ENCODE measurements at places on chromosomes 1 and 21.
A peak's percentile ranks its signal among the peaks of the same experiment; 100 is the strongest.

DNA sequence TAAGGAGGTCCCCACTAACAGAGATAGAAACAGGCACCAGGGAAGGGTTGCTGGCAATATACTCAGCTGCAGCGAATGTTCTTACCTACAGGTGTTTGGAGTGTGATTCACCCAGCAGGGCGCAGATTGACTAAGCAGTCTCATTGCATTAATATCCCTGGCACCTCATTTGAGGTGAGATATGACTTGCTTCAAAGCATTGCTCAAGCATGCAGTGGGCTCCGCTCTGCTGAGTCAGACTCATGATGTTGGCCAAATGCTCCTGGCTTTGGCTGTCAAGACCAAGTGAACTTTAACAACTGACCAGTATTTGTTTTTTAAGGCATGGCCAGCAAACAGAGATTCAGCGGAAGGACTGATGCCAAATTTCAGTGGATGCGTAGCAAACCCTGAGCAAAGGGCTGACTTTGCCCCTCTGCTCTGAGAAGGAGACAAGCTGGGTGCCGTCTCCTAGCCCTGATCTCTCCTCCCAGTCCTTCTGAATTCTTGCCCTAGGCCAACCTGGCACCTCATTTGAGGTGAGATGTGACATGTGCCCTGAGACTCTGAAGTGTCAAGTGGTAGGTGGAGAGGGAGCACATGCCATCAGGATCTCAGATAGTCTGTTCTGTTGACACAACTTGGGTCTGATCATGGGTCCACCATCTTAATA lies 187.1 kb upstream of the COA6 start:
- peak; percentile 25 for DNase-seq

DNA sequence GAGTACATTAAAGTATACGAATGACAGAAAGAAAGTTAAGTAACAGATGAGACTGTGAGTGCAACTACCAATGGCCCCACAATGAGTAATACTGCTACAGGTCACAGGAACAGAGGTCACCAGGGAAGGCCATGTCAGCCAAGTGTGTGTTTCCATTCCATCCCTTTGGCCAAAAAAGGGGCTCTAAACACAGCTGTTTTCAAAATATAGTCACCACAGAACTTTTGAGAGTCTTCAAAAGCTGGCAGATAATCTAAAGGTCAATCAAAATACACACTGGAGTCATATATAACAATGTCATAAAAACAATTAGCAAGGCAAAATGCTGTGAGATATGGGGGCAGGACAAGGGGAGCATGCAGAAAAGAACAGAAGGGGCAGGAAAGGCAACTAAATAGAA lies 10.2 kb downstream of the USP24 start:
- DNase-seq, result no peak

DNA sequence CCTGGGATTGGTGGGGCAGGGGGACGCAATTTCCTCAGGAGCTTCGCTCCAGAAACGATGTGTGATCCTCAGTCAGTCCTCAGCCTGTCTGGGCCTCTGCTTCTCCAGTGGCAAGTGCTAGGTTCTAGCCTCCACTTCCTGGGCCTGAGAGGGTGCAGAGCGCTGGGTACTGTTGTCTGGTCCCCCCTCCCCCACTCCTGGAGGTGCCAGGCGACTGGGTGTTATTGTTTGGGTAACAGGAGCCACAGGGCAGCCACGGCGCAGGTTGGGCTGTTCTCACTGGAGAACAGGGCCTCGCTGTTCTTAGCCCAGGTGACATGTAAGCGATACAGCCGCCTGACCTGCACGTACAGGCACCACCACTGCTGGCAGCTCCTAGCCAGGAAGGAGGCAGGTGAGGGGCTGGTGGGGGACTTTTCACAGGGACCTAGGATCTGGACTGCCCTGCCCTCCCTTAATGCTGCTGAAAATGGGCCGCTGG lies 2.1 kb downstream of the RPS6KA1 start:
- DNase-seq, result no peak

GRCh38 chr1:161351482-161351881 lies 16.2 kb downstream of the CFAP126 start:
- no peak for DNase-seq

- no peak for DNase-seq
These were observed 14.2 kb upstream of the ZBTB8A start for GRCh38 chr1:32525053-32525452.

DNA sequence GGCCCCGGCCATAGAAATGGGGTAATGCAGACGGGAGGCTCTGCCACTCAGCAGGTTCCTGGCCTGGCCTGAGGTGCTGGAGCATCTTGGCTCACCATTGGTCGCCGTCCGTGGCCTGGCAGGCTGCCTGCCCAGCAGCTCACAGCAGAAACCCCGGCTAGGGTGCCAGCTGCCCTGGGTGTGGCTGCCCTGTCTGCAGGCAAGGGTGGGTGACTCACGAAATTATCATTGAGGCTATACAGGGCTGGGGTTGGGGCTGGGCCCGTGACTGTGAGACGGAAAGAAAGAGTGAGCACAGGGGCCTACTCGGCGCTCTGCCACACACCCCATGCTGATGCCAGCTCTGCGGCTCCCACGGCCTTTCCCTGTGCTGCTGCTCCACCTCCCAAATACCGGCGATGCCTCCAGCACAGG lies 8.0 kb upstream of the PKP1 start:
- DNase-seq, result no peak

Data from putamen (tissue), 1 donor.